Activated naive CD4-positive, alpha-beta T cell treated with anti-CD3 and anti-CD28 coated beads, Interleukin-2, amount 10 ng/mL, durations not matched to agents 7 days and 5 days (primary cell): ENCODE measurements at places on chromosomes 5 and 9.

- no peak for DNase-seq
These were observed 175.9 kb downstream of the ENC1 start for GRCh38 chr5:74464512-74465209.

GRCh38 chr9:74497748-74498620 is 849 bp downstream of the RORB start:
- DNase-seq: peak; percentile 30

- no peak for DNase-seq
These were observed 23.7 kb upstream of the PRDM12 start for GRCh38 chr9:130640681-130641080.

DNA sequence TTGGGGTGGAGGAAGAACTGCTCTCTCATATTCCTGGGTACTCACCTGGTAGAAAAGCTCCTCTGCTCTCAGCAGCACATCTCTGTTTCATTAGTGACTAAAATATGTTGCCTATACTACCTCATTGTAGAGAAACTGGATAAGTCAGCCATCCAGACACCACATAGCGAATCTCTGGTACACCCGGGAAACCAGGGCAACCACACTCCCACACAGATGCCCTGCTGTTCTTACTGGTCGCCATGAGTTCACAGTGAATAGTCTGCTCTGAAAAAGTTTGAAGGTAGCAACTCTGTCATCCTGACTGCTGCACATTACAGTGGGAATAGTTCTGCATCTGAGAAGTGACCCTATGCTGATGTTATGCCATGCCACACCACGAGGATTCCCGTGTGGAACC is 135.0 kb downstream of the ENTREP1 start:
- DNase-seq: no peak

DNA sequence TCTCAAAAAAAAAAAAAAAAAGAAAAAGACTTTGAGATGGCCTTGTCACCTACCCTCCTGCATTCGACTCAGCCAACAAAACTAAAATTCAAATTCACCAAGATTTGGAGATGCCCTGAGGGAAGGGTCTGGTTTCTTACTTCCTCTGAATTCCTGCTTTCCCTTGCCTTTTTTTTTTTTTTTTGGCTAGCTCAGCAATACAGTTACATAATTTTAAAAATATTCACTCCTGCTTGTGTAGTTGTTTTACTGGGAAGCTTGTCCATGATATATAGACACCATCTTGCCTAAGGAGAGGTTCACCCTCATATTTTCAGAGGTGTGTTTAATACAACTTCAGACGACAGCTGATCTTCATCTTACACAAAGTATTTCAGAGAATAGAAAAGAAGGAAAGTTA is 21.3 kb upstream of the SERINC5 start:
- no peak for DNase-seq

GRCh38 chr5:160846642-160847041 is 5.4 kb downstream of the ATP10B start:
- DNase-seq: no peak

- DNase-seq: peak; percentile 2
These were observed 5.0 kb upstream of the MRNIP start for GRCh38 chr5:179863449-179864085.

- DNase-seq: no peak
These were observed 62.1 kb downstream of the C5orf15 start for GRCh38 chr5:133906303-133906702.

DNA sequence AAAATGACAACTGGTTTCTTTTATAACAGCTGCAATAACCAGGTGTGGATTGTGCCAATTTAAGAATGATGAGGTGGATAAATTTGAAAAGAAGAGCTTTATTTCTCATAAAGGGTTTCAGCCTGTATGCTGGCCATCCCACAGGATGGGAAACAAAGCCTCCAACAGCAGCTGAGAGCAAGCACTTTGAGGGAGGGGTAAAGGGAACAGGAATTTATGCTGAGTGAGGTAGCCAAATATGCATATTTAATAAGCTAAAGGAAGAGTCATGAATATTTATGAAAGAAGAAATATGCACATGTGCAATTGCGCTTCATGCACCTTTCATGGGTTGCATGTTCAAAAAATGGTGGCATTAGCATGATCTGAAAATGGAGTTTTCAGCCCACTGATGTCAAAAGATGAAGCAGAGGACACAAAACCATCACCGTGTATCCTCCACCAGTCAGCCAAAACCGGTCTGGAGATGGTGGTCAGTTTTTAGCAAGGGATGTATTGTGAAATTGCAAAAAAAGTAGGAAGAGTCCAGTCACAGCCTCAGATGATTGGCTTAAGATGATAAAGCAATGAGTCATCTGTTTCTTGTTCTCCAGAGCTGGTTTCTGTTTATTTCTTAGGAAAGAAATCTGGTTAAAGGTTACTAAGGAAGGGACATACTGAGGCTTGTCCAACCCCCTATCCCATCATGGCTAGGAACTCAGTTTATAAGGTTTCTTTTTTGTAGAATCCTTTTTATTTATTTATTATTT is 47.9 kb downstream of the DEPDC1B start:
- DNase-seq: no peak

- no peak for DNase-seq
These were observed 201.8 kb downstream of the CD180 start for GRCh38 chr5:66994790-66995189.

DNA sequence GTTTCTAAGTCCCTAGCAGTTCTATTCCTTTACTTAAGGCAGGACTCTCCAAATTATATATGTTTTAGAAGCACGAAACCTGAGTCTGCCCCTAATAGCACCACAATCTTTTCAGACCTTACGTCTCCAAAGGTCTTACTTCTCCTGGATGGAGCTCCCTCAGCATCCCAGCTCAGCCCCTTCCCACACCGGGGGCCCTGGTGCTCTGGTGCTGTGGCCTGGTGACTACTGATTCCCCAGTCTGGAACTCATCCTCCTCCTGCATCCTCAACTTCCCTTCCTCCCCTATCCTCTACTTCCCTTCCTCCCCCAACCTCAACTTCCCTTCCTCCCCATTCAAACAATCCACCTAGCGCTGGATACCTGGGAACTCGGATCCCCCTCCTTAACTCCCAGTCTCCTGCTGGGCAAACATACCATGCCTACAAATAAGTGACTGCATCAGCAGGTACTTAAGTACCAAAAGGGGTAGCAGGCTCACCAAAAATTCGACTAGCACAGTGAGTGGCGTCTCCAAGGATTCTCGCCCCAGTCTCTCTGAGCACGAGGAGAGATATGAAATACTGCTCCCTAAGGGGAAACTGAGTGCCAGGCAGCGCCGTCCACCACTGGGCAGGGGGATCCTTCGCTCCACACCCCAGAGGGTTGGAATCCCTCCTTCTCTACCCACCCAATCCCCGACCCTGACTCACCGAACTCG is 831 bp downstream of the IGFBPL1 start:
- DNase-seq: no peak

- DNase-seq: no peak
These were observed 372.9 kb downstream of the OSTF1 start for GRCh38 chr9:75461183-75461582.

GRCh38 chr9:109256336-109256735 is 64.5 kb downstream of the EPB41L4B start:
- DNase-seq: no peak

DNA sequence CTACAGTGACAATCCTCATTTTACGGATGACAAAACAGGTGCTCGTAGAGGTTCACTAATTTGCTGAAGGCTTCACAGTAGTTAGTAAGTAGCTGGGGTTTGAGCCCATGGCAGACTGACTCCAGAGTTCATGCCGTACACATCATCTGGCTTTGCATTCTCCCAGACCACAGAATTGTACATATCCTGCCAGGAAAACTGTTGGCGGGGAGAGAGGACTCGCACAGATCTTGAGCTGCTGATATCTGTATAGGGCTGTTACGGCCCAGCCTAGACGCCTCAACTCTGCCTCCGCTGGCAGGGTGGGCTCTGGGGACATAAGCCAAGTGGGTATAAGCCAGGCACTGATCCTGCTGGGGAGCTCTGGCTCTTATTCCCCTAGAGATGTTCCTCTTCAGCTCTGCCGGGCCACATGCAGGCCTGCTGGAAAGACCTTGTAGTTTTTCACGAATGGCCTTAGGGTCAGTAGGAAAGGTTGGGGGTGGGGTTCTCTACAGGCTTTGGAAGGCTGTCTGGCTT is 16.3 kb downstream of the LARP1 start:
- DNase-seq: no peak

DNA sequence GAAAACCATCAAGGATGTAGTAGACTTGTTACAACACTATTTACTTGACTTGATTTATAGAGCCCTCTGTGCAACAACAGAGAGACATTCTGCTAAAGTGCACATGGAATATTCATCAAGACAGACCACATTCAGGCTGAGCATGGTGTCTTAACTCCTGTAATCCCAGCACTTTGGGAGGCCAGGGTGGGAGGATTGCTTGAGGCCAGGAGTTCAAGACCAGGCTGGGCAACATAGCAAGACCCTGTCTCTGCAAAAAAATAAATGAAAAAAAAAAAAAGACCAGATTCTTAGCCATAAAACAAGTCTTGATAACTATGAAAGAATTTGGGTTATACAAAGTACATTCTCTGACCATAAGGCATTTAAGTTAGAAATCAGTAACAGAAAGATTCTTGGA is 25.3 kb downstream of the DENND4C start:
- DNase-seq: no peak

- DNase-seq: no peak
These were observed 58.3 kb upstream of the SHB start for GRCh38 chr9:38127271-38127839.

DNA sequence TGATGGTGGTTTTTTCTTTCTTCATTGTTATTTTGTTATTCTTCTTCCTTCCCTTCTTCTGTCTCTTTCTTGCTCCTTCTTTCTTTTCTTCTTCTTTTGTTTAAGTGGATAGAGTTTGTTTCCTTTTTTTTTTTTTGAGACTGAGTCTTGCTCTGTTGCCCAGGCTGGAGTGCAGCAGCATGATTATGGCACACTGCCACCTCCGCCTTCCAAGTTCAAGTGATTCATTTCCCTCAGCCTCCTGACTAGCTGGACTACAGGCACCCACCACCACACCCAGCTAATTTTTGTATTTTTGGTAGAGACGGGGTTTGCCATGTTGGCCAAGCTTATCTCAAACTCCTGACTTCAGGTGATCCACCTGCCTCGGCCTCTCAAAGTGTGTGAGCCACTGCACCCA is 40.3 kb downstream of the JAK2 start:
- no peak for DNase-seq

- no peak for DNase-seq
These were observed 227.2 kb downstream of the ICE1 start for GRCh38 chr5:5649641-5650040.

DNA sequence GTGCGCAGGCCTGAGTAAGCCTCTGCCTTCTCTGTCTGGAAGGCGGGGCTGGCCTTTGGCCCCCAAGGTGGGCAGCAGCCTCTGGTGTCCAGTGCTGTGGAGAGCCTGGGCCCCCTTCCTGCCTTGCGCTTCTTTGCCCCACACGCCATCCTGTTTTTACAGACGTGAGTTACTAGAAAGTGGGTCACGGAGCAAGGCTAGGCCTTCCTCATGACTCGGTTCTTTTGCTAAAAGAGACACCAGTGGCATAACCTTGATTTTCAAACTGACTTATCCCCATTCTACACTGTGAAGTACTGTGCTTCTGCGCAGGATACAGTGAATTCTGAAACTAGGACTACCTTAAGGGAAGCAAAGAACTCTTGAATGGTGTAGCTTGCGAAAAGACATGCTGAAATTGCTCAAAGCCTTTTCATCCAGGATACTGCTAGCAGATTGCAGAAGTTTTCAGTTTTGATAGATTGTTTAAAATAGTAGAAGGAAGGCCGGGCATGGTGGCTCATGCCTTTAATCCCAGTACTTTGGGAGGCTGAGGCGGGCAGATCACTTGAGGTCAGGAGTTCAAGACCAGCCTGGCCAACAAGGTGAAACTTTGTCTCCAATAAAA is 7.2 kb downstream of the ROPN1L start:
- DNase-seq: no peak

DNA sequence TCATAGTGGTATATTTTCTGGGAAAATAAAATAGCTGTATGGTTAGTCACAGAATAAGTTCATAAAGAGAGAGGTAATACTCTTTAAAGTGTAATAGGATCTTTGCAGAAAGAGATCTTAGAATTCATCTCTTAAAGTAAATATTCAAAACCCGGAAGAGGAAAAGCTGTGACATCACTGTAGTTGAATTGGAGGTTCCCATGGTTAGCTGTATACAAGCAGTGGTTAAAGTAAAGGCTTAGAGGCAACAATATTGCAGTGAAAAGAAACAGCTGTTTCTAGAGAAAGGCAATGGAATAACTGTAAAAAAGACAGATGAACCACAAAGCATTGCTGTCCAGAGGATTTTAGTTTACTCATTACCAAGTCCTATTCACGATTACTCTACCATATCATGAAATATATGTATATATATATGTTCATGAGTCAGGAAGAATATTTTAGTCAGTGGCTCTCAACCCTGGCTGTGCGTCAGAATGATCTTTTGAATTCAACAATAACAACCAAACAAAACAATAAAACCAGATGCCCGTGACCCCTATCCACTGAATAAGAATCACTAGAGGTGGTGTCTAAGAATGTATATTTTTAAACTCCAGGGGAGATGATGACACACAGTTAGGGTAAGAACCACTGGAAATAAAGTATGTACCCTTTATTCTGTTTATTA is 4.7 kb downstream of the ERCC6L2 start:
- DNase-seq: no peak

GRCh38 chr5:75885849-75886596 is 168.8 kb upstream of the POC5 start:
- DNase-seq: no peak

DNA sequence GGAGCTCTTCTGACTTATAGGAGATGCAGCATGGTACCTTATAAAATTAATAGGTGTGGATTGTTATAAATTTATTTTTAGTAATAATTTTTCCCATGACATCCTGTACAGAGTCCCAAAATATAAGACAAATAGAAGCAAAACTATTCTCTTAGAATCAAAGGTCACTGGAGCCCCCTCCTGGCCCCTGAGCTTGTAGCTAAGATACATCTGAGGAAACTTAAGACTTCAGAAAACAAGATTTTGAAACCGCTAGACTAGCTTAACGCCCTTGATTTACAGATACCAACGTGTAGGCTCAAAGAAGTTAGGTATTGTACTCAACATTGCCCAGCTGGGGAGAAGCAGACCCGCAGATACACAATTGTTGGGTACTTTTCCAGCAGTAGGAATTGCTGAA is 45.7 kb upstream of the KCNN2 start:
- DNase-seq: no peak

- DNase-seq: no peak
These were observed 78.1 kb upstream of the HMHB1 start for GRCh38 chr5:143733665-143734455.

DNA sequence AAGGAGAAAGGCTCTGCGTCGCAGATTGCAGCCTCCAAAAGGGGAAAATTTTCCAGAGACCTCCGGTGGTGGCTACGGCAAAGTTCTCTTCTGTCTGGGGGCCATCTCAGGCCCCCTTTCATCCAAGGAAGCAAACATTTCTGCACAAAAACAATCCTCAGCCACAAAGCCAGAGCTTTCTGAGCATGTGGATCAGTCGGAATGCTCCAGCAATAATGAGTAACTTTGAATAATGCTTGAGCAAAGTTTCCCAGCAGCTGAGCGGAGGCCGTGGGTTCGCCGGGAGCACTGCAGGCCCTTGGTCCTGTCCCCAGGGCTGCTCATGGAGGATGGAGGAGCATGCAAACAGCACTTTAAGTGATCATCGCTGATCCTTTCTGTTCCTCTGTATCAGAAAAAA is 60.2 kb upstream of the UNC5A start:
- DNase-seq: no peak
